ENCODE measurements at places on chromosomes 13 and 19.

DNA sequence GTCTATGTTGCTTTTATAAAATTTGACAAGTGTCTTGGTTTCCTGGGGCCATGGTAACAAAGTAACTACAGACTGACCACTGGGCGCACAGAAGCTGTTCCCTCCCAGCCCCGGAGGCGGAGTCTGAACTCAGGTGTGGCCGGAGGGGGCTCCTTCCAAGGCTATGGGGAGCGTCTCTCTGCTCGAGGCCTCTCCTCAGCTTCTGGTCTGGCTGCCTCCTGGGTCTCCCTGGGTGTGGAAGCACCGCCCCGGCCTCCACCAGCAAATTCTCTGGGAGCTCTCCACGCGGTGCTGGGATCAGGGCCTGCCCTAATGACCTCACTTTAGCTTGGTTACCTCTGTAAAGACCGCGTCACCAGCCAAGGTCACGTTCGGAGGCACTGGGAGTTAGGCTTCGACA, 45.7 kb upstream of the F7 start:
- H3K27ac ChIP-seq = no peak overlapping the region
- H3K4me1 ChIP-seq = no peaks in the 10 kb centered on the region
- H3K4me3 ChIP-seq = no peak overlapping the region

GRCh38 chr19:22610121-22610520, 24.0 kb upstream of the ZNF492 start:
- no peak for DNase-seq
- no peak overlapping the region for H3K4me3 ChIP-seq
- H3K36me3 ChIP-seq = no peaks in the 10 kb centered on the region
- H3K4me1 ChIP-seq = no peaks in the 10 kb centered on the region

- no peaks in the 10 kb centered on the region for H3K27me3 ChIP-seq
- H3K4me1 ChIP-seq = peaks cover 7% of the 10 kb centered on the region
- H3K36me3 ChIP-seq = peaks cover under 1% of the 10 kb centered on the region
- H3K27ac ChIP-seq = no peak overlapping the region
These were observed 36.7 kb downstream of the LNX2 start for GRCh38 chr13:27583645-27584044.

DNA sequence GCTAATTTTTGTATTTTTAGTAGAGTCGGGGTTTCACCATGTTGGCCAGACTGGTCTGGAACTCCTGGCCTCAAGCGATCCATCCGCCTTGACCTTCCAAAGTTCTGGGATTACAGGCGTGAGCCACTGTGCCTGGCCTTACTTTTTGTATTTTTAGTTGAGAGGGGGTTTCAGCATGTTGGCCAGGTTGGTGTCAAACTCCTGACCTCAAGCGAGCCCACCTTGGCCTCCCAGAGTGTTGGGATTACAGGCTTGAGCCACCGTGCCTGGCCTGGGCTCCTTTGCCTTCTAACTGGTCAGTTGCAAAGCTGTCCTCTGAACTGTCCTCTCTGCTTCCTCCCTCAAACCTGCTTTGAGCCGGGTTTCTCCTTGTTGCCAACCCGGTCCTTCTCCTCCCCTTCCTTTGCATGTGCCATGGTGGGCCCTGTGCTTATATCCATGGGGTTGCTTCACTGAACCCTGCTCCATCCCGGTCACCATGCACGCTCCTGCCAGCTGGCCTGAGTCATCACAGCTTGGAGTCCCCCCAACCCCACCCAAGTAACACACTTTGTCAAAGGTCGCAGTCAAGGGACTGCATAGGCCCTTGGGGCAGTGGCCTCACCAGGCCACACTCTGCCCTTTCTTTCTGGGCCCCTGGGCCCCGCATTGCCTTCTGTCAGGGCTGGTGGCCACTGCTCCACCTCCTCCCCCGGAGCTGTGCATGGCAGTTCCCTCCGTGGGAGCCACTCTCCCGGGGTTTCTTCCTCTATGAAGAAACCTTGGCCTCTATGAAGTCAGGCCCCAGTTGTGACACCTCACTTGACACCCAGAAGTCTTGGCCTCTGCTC, 21.2 kb downstream of the WTIP start:
- peaks cover 8% of the 10 kb centered on the region for H3K4me1 ChIP-seq
- no peaks in the 10 kb centered on the region for H3K36me3 ChIP-seq
- no peak overlapping the region for H3K27ac ChIP-seq
- H3K27me3 ChIP-seq = peaks cover 5% of the 10 kb centered on the region
- H3K4me3 ChIP-seq = no peak overlapping the region

DNA sequence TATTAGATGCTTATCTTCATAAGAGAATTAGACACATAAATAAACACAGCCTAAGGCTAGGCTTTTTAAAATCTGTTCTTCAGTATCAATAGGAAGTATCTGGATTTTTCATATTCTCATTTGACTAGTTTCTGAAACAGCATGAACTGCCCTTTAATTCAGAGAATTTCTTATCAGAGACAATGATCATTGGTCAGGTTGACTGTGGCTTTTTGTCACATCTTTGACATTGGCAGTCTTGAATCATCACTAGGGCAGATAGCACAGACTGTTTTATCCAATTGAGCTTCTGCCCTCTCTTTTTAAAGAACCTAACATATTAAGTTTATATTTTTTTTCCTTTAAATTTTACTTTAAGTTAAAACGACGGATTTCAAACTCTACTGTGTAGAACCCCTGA, 59.6 kb downstream of the DPY19L3 start:
- no peak for DNase-seq
- no peak overlapping the region for H3K4me3 ChIP-seq
- no peaks in the 10 kb centered on the region for H3K27me3 ChIP-seq
- H3K27ac ChIP-seq = no peak overlapping the region

GRCh38 chr19:50796128-50796633, 6.0 kb downstream of the ACP4 start:
- H3K4me3 ChIP-seq = no peak overlapping the region
- H3K27ac ChIP-seq = no peak overlapping the region
- H3K4me1 ChIP-seq = no peaks in the 10 kb centered on the region

GRCh38 chr19:24140591-24140990, 53.6 kb downstream of the ZNF254 start:
- no peaks in the 10 kb centered on the region for H3K4me1 ChIP-seq
- no peaks in the 10 kb centered on the region for H3K36me3 ChIP-seq
- H3K27ac ChIP-seq = no peak overlapping the region
- no peaks in the 10 kb centered on the region for H3K27me3 ChIP-seq

- no peaks in the 10 kb centered on the region for H3K27me3 ChIP-seq
- no peak overlapping the region for H3K27ac ChIP-seq
- DNase-seq = no peak
- no peaks in the 10 kb centered on the region for H3K4me1 ChIP-seq
- no peak overlapping the region for H3K4me3 ChIP-seq
These were observed 52.2 kb downstream of the RYR1 start for GRCh38 chr19:38485541-38486285.

- DNase-seq = no peak
- no peaks in the 10 kb centered on the region for H3K36me3 ChIP-seq
- no peaks in the 10 kb centered on the region for H3K27me3 ChIP-seq
- no peak overlapping the region for H3K27ac ChIP-seq
- no peak overlapping the region for H3K4me3 ChIP-seq
These were observed 5.1 kb downstream of the ATP1A3 start for GRCh38 chr19:41988947-41989346.

GRCh38 chr13:50130123-50130946, 115.1 kb downstream of the KCNRG start:
- peaks cover 62% of the 10 kb centered on the region for H3K27me3 ChIP-seq
- no peaks in the 10 kb centered on the region for H3K36me3 ChIP-seq
- peak overlapping the region; percentile 23 for H3K4me3 ChIP-seq
- H3K4me1 ChIP-seq = peaks cover 65% of the 10 kb centered on the region
- peak; percentile 51 for DNase-seq

DNA sequence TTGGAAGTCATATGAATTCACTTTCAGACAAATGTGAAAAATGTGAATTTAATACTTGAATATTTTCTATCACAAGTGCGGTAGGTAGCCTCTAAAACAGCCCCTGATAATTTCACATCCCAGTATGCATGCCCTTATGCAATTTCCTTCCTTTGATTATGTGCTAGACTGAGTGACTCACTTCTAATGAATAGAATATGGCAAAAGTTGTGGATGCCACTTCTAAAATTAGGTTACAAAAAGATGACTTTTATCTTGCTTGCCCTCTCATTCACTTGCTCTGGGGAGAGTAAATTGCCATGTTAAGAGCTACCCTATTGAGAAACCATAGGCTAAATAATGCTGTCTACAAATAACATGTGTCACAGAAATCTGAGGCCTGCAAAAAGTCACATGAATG, 402.5 kb upstream of the PCDH9 start:
- H3K27ac ChIP-seq = no peak overlapping the region
- H3K27me3 ChIP-seq = no peaks in the 10 kb centered on the region
- H3K36me3 ChIP-seq = no peaks in the 10 kb centered on the region

DNA sequence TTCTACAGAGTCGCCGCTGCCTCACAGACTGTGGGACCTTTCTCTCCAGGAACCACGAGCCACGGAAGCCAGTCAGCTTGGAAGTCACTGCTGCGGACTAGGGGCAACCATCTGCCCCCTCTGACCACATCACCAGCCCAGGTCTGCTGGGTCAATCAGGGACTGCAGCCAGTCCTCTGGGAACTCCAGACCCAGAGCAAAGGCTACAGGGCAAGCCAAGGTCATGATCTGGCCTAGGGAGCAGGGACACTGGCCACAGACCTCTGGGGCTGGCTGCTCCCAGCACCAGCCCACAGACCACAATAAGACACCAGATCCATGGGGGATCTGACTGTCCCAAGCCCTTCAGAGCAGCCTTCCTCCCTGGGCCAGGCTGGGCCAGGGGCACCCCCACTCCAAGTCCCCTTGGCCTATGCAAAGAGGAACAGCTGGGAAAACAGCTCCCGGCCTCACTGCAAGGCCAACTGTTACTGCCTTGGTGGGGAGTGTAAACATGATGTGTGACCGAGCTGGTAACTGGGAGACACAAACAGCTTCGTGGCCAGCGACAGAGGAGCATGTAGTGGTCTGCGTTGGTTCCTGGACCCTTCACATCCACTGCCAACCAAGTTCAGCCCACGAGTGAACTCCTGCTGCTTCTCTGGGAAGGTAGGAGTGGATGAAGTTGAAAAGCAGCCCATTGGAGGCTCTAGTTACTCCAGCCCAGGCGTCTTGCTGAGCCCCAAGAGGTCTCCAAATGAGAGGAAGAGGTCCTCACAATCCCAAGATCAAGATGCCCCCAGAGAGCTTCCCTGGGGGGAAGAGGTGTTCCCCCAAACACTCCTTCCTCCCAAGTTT, 1.5 kb downstream of the AKT2 start:
- H3K36me3 ChIP-seq = peaks cover 2% of the 10 kb centered on the region
- H3K27me3 ChIP-seq = no peaks in the 10 kb centered on the region
- no peak for DNase-seq
- peaks cover 60% of the 10 kb centered on the region for H3K4me1 ChIP-seq
- peak overlapping the region; percentile 85 for H3K27ac ChIP-seq
- H3K4me3 ChIP-seq = peak overlapping the region; percentile 66

GRCh38 chr13:45851171-45851921, at the start of gene SIAH3:
Gene SIAH3, minus strand, starts transcription at chr13:45851753. Its CDS starts 124 bp downstream, at chr13:45851629.
- no peak within 1 kb of the TSS for H3K27ac ChIP-seq
- H3K36me3 ChIP-seq = no peaks in the 10 kb centered on the region
- H3K27me3 ChIP-seq = peaks cover 4% of the 10 kb centered on the region
- peak within 1 kb of the TSS; percentile 65 for H3K4me3 ChIP-seq
- H3K4me1 ChIP-seq = peaks cover 47% of the 10 kb centered on the region
- DNase-seq = no peak

DNA sequence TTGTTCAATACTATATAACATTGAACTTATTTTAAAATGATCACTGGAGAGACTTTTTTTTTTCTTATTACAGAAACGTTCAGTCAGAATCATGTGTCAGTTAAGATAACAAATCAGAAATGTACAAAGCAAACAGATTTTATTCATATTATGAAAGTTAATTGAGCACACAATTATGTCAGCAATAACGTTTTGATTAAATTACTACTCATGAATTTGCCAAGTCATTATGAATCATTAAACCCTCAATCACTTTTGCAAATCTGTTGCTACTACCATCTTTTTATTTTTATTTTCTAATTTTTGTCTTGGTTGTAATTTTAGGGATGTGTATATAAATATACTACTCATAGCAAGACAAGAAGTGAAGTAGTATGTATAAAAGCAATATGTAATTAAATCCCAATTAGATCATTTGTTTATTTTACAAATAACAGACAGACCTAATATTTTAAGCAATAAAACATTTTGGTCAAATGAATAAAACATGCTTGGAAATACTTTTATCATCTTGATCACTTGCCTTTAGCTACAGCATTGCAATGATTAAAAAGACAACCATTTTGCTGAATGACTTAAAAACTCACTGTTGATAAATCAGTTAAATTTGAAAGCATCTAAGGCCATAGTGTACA, 893.4 kb upstream of the MIR17HG start:
- no peaks in the 10 kb centered on the region for H3K36me3 ChIP-seq
- H3K27me3 ChIP-seq = no peaks in the 10 kb centered on the region
- DNase-seq = no peak
- no peak overlapping the region for H3K4me3 ChIP-seq
- H3K4me1 ChIP-seq = no peaks in the 10 kb centered on the region

GRCh38 chr13:112784811-112785482, 95.1 kb downstream of the ATP11A start:
- no peaks in the 10 kb centered on the region for H3K36me3 ChIP-seq
- no peak overlapping the region for H3K4me3 ChIP-seq

DNA sequence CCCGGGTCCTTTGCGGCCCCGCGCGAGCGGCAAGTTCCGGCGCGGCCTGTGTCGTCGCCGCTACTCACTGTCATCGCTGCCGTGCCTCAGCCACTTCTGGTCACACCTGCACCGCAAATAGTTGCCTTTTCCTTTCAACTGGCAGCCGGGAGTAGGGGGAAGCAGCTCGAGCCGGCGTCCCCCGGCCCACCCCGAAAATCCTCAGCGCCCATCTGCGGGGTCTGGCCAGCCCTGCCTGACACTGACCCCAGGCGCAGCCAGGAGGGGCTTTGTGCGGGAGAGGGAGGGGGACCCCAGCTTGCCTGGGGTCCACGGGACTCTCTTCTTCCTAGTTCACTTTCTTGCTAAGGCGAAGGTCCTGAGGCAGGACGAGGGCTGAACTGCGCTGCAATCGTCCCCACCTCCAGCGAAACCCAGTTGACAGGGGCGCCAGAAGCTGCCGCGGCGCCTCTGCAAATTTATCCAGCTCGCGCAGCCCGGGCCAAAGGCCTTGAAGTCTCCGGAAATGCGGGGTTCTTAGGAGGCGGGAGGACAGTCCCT, 1.7 kb downstream of the PDX1 start:
- H3K27ac ChIP-seq = no peak overlapping the region
- peaks cover 13% of the 10 kb centered on the region for H3K4me1 ChIP-seq
- H3K4me3 ChIP-seq = no peak overlapping the region
- H3K36me3 ChIP-seq = no peaks in the 10 kb centered on the region

- no peaks in the 10 kb centered on the region for H3K27me3 ChIP-seq
- H3K4me1 ChIP-seq = no peaks in the 10 kb centered on the region
These were observed 65.6 kb upstream of the USE1 start for GRCh38 chr19:17149393-17150135.

GRCh38 chr13:52779103-52779502, 39.5 kb upstream of the CNMD start:
- no peaks in the 10 kb centered on the region for H3K27me3 ChIP-seq
- H3K4me3 ChIP-seq = no peak overlapping the region
- no peaks in the 10 kb centered on the region for H3K36me3 ChIP-seq
- H3K4me1 ChIP-seq = no peaks in the 10 kb centered on the region

GRCh38 chr13:44318161-44318560, 55.5 kb upstream of the SERP2 start:
- DNase-seq = no peak
- no peaks in the 10 kb centered on the region for H3K27me3 ChIP-seq
- H3K36me3 ChIP-seq = no peaks in the 10 kb centered on the region
- H3K4me3 ChIP-seq = no peak overlapping the region

- no peak for DNase-seq
- no peak overlapping the region for H3K4me3 ChIP-seq
- no peaks in the 10 kb centered on the region for H3K27me3 ChIP-seq
- no peaks in the 10 kb centered on the region for H3K4me1 ChIP-seq
- H3K36me3 ChIP-seq = no peaks in the 10 kb centered on the region
These were observed 21.8 kb upstream of the C2CD4C start for GRCh38 chr19:430701-431100.

All from CD8-positive, alpha-beta memory T cell (primary cell).